Uterine smooth muscle cell (primary cell): ENCODE measurements at places on chromosomes 12 and 14. TPM values are rescaled to one million over a fixed set of nuclear protein-coding genes. Genes with fewer than 3 reads are reported as not detected.

IFI27L2 gene
- total RNA-seq, result 59.8 and 99.0 TPM in 2 replicates

NANOG gene
- not detected in 2 replicates for total RNA-seq

KRT7 gene
- 0.66 and 2.2 TPM in 2 replicates for total RNA-seq

CLEC6A gene
- total RNA-seq, result not detected in 2 replicates

KLHL33 gene
- total RNA-seq, result 0.11 and 0.12 TPM in 2 replicates

FAM90A1 gene
- 0.11 and 0.12 TPM in 2 replicates for total RNA-seq

EPYC gene
- not detected in 2 replicates for total RNA-seq

LRR1 gene
- 13.7 and 45.5 TPM in 2 replicates for total RNA-seq

KDM2B gene
- total RNA-seq, result 29.2 and 47.9 TPM in 2 replicates

LMO3 gene
- 11.2 and 16.4 TPM in 2 replicates for total RNA-seq

ST8SIA1 gene
- total RNA-seq, result 0.11 and 0.37 TPM in 2 replicates

MYH6 gene
- total RNA-seq, result not detected in 2 replicates

C12orf50 gene
- total RNA-seq, result under 0.01 TPM in 1 of 2 replicates, not detected in the other

TMEM121 gene
- 9.2 and 10.7 TPM in 2 replicates for total RNA-seq

RFLNA gene
- total RNA-seq, result 0.33 and 0.50 TPM in 2 replicates

SLC22A17 gene
- 8.1 and 36.4 TPM in 2 replicates for total RNA-seq

CMA1 gene
- total RNA-seq, result not detected in 2 replicates

RTN1 gene
- total RNA-seq, result 0.12 and 0.33 TPM in 2 replicates

TMEM132C gene
- not detected in 2 replicates for total RNA-seq

NR1H4 gene
- total RNA-seq, result not detected in 2 replicates

BATF gene
- not detected in 2 replicates for total RNA-seq

DLGAP5 gene
- 22.9 and 112 TPM in 2 replicates for total RNA-seq

GLI1 gene
- total RNA-seq, result 2.4 and 3.1 TPM in 2 replicates
